ENCODE measurements at places on chromosomes 6 and 20. TPM values are rescaled to one million over a fixed set of nuclear protein-coding genes. Genes with fewer than 3 reads are reported as not detected.

DNA sequence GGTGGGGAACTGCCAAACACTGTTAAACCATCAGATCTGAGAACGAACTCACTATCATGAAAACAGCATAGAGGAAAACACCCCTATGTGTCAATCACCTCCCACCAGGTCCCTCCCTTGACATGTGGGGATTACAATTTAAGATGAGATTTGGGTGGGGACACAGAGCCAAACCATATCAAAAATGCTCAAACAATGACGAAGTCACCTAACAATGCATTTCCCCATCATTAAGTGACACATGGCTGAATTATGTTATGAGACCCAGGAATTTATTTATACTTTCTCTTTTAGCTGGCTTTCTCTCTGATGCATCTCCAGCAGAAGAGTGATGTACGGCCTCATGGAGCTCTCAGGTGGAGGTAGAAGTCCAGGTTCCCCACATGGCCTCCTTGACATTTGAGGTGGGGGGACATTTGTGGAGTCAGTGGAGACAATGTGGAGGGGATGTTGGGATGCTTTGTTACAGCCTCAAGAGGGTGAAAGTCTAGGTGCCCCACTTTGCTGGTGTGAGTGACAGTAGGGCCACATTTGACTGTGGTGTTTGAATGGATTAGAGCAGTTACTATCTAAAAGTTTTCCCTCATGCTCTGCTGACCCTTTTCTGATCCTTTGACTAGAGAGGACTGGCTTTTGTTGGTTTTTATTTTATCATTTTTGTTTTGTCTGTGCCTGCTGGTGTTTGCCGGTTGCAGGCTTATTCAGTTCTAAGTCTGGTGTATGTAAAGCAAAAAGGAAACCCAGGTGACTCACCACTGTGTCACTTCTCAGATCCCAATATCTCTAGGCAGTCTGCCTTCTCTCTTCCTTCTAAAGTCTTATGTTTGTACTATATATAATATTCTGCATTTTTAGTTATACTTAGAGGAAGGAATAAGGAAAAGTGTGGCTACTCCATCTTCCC lies 18.5 kb upstream of the DCBLD1 start:
- no peak for DNase-seq

The KHDC1L gene
- not detected for total RNA-seq

The TSBP1 gene
- total RNA-seq: not detected

The TREML2 gene
- 1.4 TPM for total RNA-seq
